ENCODE measurements at places on chromosomes 6 and 20.

GRCh38 chr20:33791959-33792597 is 19.1 kb upstream of the CHMP4B start:
- DNase-seq = peak; percentile 53

DNA sequence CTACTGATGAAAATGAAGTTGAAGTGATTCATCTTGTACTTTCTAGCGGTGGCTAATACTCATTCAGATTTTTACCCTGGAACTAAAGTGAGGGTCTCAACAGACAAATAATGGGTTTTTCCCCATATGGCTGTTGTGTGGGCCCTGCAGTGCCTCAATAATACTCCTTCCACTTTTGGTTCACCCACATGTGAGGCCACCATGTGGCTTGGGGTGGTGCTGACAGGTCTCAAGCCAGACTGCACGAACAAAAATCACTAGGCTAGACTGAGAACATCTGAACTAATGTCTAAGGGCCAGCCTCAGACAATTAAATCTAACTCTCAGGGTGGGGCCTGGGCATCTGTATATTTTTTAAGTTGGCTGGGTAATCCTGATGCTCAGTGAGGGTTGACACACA is 7.9 kb upstream of the COL12A1 start:
- DNase-seq = no peak

- DNase-seq = no peak
Observed at GRCh38 chr6:12836009-12836408, 119.4 kb downstream of the PHACTR1 start.

GRCh38 chr6:116265041-116265829 is 11.4 kb upstream of the TSPYL4 start:
- no peak for DNase-seq

- no peak for DNase-seq
Observed at GRCh38 chr20:16378712-16379370, 194.4 kb downstream of the KIF16B start.

DNA sequence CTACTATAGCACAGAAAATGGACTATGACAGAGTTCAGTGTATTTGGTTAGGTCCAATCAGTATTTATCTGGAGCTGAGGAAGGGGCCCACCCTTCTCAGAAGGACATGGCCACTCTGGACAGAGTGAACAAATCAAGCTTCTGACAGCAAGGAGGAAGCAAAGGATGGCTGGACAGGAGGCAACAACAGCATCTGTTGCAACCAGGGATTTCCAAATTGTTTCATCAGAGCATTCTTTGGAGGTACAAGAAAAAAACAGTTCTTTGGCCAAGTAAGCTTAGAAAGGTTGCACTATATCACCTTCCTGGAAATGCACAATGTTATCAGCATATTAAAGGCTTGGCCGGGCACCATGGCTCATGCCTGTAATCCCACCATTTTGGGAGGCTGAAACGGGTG is 118.7 kb upstream of the SLC22A16 start:
- no peak for DNase-seq

DNA sequence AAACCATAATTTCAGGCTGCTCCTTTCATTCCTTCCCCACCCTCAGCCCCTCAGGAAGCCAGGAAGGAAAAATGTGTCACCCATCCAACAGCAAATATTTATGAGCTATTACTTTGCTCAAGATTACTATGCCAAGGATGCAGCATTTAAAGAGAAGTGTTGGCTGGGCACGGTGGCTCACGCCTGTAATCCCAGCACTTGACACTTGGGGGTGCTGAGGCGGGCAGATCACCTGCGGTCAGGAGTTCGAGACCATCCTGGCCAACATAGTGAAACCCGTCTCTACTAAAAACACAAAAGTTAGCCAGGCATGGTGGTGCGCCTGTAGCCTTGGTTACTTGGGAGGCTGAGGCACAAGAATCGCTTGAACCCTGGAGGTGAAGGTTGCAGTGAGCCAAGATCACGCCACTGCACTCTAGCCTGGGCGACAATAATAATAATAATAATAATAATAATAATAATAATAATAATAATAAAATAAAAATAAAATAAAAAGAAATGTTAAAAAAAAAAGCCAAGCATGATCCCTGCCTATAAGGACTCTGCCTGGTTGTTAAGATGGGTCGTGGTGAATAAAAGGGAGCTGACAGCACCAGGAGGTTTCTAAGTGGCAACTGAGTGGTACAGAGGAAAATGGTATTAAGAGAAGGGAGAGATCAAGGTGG is 20.5 kb upstream of the TIAM2 start:
- no peak for DNase-seq

- DNase-seq = no peak
Observed at GRCh38 chr6:161463071-161463470, 189.2 kb upstream of the AGPAT4 start.

GRCh38 chr20:32348207-32348606 is 9.9 kb upstream of the ASXL1 start:
- DNase-seq = no peak

DNA sequence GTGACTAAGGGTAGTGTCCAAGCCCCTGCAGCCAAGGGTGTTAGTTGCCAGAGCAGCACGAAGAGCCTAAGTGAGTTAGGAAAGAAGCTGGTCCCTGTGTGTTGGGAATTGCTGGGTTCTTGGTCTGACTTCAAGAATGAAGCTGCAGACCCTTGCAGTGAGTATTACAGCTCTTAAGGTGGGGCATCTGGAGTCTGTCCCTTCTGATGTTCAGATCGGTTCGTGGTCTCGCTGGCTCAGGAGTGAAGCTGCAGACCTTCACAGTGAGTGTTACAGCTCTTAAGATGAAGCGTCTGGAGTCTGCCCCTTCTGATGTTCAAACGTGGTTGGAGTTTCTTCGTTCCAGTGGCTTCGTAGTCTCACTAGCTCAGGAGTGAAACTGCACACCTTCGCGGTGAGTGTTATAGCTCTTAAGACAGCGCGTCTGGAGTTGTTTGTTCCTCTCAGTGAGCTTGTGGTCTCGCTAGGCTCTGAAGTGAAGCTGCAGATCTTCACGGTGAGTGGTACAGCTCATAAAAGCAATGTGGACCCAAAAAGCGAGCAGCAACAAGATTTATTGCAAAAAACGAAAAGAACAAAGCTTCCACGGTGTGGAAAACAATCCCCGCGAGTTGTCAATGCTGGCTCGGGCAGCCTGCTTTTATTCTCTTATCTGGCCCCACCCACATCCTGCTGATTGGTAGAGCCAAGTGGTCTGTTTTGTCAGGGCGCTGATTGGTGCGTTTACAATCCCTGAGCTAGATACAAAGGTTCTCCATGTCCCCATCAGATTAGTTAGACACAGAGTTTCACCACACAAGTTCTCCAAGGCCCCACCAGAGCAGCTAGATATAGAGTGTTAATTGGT is 31.8 kb downstream of the PXDC1 start:
- DNase-seq = no peak

DNA sequence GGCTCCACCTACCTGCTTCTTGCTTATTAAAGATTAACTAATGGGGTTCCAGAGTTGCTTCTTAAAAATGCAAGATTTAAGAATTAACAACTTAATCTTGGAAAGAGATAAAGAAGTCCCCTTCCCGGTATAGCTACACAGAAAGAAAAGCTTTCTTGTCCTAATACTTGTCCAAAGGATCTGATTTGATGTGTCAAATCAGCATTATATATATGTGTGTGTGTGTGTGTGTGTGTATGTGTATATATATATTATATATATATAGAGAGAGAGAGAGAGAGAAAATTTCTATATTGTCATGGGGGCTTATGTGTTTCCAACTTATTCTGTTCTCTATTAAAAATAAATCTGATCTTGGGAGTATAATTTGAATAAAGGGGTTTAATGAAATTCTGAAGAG is 4.6 kb upstream of the HMGN4 start:
- no peak for DNase-seq

DNA sequence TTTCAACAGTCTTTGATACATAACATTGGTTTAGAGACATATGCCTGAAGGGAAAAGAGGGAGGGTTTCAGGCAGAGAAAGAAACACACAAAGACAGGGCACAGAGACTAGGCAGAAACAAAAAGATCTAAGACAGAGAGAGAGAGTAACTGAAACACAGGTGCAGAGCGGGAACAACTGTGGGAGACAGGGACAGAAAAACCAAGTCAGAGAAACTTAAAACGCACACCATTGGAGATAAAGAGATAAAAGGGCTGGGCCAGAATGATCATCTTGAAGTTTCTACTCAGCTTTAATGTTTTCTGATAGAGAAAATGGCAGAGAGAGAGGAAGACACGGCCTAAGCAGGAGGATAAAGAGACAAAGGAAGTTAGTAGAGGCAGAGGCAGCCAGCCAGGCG is 11.8 kb downstream of the UNC5CL start:
- no peak for DNase-seq

DNA sequence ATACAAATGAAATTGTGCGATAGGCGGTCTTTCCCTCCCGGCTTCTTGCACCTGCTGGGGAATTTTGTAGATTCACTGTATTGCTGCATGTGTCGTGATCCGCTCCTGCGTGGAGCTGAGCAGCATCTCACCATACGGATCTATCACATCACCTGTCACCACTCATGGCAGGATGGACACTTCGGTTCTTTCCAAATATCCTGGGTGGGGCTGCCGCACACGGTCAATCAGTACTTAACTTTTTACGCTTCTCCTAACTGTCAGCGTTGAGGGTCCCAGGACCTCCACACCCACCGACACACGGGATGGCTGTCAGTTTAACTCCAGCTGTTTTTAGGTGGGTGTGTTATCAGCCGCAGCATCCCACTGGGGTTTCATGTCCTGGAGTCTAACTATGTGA is 19.2 kb downstream of the TAF4 start:
- DNase-seq = no peak

DNA sequence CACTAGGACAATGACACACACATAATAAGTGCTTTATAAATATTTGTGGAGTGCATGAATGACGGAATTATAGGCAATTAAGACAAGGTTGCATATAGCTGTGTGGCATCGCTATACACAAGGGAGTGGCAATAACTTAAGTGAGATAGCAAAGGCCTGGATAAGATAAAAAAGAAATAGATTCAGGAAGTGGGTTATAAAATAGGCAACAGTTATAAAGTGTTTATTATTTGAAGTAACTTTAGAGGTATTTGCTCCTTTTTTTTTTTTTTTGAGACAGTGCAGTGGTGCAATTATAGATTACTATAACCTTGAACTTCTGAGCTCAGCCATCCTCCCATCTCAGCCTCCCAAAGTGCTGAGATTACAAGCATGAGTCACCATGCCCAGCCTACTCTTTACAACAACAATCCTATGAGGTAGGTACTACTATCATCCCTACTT is 75.9 kb upstream of the LOC128125822 start:
- DNase-seq = no peak

DNA sequence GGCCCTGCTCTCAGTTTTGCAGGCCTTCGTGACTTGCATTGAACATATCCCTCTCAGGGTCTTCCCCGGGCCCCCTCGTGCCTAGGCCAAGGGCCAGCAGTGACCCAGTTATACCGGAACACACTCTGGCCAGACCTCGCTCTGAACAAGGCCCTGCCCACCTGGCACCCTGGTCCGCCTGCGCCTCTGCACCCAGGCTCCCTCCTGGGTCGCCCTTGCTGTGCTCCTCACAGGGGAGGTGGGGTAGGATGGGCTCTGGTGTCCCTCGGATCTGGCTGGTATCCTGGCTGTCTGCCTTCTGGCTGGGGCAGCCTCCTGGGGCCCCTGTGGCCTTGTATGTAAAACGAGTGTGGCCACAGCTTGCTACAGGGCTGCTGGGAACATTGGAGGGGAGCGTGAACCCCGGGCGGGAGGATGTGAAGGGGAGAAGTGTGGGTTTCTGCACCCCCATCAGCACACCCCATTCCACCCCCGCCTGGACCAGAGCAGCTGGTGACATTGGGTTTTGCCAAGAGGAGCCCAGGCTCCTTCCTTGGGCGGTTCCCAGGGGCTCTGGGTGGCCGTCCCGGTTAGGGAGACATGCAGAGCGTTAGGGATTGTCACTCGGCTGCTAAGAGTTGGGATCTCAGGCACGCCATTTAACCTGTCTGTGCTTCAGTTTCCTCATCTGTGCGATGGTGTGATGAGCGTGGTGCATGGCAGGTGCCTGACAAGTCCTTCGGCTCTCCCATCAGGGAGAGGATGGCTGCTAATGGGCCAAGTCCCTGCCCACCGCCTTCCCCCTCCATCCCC is 17.5 kb downstream of the SRC start:
- DNase-seq = no peak

DNA sequence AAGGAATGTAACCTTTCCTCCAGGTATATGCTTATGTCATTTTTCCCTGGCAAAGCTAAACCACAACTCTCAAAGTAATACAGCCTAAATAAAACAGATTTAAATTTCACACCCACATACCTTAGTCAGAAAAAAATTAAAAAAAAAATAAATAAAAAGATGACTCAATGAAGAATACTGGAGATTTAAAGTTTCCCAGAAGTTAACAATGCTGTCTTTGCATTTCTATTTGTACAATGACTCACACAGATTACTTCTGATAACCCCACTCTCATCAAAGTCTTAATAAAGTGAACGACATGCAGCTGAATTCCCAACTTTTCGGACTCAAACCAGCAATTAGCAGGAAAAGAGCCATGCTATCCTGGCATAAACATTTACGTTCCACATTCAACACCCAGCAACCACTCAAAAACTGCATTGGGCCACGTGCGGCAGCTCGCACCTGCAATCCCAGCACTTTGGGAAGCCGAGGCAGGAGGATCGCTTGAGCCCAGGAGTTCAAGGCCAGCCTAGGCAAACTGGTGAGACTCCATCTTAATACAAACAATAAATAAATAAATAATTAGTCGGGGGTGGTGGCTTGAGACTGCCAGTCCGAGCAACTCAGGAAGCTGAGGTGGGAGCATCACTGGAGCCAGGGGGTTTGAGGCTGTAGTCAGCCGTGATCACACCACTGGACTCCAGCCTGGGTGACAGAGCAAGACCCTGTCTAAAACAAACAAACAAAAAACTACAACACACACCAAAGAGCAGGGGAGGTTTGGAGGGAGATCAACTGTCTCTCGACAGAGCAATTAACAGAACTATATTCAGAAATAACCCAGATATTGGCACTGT is 130.5 kb downstream of the WDR27 start:
- DNase-seq = no peak

DNA sequence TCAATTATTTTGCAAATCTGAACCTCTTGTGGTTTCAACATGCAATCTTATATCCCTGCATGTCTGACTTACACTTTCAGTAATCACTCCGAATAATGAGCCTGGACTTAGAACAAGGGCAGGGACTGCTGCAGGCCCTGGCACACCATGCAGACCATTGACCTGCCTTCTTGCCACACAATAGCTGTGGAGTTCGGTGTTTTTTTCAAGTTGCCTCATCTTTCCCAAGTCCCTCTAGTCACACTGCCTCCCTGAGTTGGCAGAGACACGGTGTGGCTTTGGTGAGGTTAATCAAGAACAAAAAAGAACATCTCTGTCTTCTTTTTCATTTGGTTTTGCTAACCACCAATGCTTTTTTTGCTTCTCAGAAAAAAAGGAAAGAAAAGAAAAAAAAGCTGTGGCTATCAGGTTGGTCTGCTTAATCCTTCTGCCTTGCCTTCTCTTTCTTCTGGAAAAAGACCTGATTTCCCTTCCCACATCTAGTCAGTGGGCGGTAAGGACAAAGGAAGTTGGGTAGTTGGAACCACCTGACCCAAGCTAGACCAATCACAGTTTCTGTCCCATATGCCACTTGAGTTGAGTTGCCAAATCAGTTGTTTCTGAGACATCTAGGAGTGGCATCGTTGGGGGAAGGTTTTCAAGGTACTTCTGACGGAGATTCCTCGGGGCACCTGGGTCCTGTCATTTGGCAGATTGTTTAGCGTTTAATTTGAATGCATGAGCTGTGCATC is 55.9 kb upstream of the TASP1 start:
- no peak for DNase-seq

GRCh38 chr6:4017834-4018170 is 61.1 kb downstream of the FAM217A start:
- no peak for DNase-seq

Measured in CD4-positive, alpha-beta T cell treated with Interleukin-10 for 1 hour (primary cell).